ENCODE measurements at places on chromosomes 7 and 10.

DNA sequence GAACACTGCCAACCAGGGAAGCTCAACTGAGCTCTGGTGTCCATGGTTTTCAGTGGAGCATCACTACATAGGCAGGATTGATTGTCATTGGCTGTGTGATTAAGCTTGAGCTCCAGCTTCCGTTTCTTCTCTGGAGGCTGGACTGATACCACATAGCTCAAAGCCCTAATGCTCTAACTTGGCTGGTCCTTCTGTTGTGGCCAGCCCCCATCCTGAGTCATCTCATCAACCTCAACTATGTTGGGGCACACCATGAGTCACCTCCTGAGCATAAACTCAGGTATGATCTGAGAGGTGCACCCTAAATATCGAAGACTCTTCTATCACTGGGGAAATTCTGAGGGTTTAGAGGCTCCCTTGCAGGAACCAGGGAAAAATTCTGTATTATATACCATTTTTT lies 114.5 kb upstream of the INHBA start:
- DNase-seq = no peak

- DNase-seq = no peak
These were observed 26.4 kb downstream of the GLUD1 start for GRCh38 chr10:87068281-87068680.

DNA sequence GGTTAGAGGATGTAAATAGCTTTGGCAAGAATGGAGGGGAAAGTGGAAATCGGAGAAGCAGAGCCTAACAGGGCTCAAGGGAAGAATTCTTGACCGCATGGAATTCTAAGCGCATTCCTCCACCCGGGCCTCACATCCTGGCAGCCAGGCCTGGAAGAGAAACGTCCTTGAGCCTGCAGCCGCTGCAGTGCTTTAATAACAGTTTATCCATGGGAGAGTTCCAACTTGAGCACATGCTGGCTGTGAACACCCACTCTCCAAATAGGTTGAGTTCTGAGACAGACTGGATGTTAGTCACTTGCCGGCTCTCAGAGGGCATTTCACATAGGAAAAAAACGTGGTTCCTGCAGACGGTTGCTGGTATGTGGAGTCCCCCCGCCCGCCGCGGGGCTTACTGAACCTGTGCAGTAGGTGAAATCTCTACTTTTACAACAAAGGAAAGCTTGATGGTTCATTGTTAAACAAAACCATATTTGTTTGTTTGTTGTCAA lies 61.4 kb upstream of the STEAP1B start:
- DNase-seq = peak; percentile 98

DNA sequence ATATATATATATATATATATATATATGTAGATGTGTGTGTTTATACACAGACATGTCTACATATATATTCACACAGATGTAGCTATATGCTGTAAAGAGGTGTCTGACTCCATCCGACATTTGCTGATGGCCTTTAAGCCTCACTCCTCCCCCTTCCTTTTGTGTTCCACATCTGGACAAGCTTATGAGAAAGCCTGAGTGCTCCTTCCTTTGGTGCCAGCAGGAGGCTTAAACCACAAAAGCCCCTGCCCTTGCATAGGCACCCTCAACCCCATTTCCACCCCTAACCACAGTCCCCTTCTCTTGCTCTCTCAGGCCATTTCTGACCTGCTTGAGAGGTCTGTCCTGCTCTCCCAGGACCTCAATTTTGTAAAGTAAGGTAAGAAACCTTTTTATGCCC lies 98.7 kb downstream of the SVOPL start:
- no peak for DNase-seq

DNA sequence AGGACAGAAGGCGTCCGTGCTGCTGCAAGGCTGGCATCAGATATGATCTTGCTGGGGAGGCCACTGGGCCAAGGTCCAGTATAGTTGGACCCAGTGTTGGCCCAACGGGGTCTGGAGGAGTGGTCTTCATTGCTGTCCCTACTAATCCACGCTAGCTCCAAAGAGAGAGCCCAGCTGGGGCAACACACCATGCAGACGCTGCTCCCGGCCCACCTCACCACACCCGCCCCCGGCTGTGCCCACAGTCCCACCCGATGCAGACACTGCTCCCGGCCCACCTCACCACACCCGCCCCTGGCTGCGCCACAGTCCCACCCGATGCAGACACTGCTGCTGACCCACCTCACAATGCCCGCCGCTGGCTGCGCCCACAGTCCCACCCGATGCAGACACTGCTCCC lies 121.5 kb downstream of the VIPR2 start:
- DNase-seq = no peak

DNA sequence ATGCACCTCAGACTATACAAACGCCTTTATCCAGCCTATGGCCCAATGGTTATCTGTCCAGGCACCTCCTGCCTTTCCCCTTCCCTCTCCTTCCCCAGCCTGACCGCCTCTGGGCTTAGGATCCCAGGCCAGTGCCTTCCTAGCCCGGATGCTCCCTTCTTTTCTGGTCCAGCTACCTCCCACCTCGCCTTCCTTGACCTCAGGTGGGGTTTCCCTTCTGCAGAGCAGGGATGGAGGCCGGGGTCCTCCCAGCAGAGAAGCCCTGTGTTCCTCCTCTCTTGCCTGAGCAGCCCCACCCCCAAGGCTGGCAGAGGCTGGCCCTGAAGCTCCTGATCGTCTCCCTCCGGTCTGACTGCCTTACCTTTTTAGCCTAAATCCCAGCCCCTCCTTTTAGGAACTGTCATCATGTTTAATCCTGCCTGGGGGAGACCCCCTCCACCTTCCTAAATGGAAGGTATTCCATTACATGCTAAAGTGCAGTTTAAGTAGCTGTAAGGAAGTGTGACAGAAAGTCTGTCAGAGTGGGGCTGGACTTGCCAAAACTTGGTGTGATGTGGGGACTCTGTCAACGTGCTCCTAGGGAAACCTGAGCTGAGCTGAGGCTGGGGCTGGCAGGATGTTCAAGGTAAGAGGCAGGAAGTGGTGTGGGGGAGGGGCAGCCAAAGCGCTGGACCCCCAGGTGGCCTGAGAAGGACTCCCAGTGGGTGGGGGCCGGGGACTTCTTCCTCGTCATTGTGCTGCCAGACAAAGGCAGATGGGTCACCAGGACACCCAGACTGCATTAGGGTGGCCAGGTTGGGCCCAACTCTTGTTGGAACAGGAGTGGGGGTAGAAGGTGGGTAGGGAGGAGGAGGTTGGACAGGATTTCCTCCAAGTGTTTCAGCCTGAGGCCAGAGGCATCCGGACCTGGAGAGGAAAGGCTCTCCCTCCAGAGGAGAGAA lies 39.5 kb downstream of the LBX1 start:
- DNase-seq = no peak

DNA sequence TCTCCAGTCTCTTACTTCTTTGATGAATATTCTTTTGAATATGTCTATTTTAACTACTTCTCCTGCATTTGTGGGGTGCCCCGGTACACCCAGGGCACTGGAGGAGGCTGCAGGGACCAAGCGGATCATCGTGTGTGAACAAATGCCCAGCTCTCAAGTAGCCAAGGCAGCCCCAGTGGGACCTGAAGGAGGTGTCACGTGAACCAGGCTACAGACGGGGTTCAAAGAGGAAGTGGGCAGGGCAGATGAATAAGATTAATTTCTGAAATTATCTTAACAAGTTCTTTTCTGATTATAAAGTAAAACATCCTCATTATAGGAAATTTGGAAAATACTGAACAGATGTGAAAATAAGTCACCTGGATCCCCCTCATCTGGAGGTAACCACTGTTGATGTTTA lies 78.4 kb upstream of the DUSP5 start:
- DNase-seq = no peak

GRCh38 chr10:101845893-101846292 lies 2.3 kb upstream of the KCNIP2 start:
- no peak for DNase-seq

GRCh38 chr7:92276460-92276864 lies 30.7 kb downstream of the ANKIB1 start:
- no peak for DNase-seq

GRCh38 chr7:150957133-150958020 lies 20.7 kb downstream of the KCNH2 start:
- DNase-seq = no peak

DNA sequence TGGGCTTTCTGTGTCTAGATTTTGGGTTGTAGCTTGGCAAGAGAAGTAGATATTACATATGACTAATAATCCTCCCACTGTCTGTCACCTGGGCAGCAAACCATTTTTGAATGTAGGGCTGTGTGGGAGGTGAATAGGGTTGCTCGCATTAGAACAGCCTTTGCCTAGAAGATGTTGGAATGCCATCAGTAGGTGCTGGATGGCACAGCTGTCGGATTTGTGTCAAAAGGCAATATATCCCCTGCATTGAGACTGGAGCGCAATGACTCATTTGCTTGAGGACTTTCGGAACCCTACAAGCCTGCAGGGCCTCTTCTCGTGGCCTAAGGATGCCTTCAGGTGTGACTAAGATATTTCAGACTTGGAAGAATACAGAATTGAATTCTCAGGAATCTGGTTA lies 323.8 kb downstream of the GPR158 start:
- DNase-seq = no peak

DNA sequence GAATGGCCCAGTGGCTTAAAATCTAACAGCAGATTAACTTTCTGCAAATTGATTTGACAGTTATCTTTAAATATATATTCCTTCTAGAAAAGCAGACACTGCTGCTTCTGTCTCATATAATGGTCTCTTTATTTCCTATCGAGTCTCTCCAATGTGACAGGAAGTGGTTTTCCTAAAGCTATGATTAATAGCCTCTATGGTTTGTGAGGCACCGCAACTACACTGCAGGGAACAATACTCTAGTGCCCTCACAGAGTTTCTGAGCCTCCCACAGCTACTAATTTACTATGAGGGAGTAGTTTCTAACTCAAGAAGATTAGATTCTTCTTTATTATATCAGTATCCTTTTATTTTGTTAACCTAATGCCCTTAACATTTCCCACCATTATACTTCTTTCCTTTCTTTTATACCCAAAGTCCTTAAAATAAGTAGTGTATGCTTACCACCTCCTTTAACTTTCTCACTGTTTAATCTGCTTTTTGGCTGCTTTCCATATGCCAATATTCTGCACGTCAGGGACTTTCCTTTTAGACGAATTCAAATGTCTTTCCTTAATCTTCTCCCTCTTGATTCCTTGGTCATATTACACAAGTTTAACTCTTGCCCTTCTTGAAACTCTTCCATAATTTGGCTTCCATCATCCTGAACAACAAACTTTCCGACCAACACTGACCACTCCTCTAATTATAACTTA lies 23.8 kb upstream of the AHR start:
- DNase-seq = peak; percentile 19

GRCh38 chr7:118085000-118085399 lies 99.0 kb upstream of the LSM8 start:
- no peak for DNase-seq

- DNase-seq = no peak
These were observed 604.5 kb downstream of the INHBA start for GRCh38 chr7:41098402-41098801.

DNA sequence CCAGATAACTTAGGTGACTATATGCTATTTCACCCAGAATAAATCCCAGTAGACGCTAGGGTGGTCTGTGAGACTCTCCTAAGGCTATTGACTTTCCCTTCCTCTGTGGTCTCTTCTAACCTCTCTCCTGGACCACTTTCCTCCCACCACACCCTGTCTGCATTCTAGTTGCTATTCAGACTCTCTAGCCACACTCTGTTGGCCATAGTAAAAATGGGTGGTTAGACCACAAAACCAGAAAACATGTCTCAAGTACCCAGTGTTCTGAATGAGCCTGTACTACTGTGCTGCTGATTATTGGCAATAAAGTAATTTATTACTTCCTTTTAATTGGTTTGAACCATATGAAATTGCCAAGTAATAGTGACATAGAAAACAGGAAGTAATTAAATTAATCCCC lies 240.8 kb downstream of the KIF20B start:
- DNase-seq = no peak

DNA sequence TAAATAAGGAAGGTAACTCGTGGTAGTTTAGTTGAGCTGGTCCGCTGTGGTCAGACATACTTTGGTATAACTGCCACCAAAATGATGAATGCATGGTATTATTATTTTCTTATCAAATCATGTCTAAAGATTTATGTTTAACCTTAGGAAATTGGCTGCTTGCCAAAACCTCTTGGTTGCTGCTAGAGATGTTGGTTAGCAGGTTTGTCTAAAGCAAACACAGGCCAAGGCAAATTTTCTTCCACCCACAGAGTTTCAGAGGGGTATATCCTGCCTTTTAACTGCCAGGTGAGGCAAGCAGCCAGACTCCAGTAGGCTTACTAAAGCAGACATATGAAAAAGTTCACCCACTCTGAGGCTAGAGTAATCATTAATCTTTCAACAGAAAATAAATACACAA lies 101.4 kb downstream of the SEMA3E start:
- peak; percentile 57 for DNase-seq

- DNase-seq = no peak
These were observed 97.0 kb upstream of the NPVF start for GRCh38 chr7:25325186-25325757.

DNA sequence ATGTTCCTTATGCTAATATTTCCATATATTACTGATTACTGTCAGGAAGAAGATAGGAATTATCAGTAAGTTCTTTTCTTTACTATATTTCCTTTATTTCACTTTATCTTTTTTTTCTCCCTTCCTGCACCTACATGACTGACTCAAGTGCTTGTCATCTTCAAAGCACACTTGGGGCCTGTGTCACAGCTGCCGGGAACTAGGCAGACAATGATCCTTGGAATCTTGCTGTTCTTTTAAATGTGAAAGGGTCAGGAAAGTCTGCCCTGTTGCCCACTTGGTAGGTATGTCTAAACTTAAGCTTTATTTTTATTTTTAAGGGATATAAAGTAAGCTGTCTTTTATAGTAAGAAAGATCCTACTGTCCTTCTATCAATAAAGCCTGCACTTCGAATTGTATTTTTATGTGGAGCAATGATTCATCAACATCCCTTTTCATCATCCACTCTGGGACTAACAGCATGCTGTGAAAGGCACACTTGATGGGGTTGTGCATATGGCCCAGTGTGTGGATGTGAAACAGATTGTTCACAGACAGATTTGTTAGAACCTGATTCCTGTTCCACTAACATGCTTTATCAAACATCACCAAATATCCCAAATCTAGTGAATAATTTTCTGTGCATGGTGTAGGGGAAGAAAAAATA lies 556.9 kb downstream of the DNAJB9 start:
- DNase-seq = no peak

- no peak for DNase-seq
These were observed 4.7 kb downstream of the NPTX2 start for GRCh38 chr7:98621573-98622482.

GRCh38 chr7:102204212-102204611 lies 82.5 kb upstream of the SH2B2 start:
- DNase-seq = no peak

- DNase-seq = no peak
These were observed 1071.1 kb downstream of the XPNPEP1 start for GRCh38 chr10:108852211-108852610.

DNA sequence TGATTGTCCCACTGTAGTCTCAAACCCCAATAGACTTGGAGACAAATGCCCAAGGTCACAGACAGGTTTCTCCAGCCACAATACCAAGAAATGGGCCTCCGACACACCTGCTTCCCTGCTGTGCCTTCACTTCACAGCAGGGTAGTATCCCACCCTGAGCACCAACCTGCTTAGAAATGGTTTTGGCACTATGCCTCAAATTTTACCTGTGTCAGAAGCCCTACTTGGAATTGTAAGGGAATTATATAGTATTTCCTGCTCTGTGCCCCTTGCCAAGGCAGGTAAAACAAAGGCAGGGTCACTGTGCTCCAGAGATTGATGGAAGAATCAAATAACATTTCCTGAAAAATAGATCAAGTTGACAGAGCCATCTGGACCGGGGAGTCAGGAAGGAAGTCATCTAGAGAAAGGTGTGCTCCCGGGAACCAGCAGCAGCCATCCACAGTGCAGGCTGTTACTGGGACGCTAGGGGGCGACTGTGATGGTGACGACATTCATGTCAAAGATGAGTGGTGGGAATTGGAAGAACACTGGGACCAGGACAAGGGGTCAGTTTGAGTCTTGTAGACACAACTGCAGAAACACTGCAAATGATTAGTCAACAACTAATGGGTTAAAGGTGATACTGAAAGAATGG lies 117.8 kb upstream of the AKR1E2 start:
- DNase-seq = no peak
